ELF-1 (cell line): ENCODE measurements at places on chromosomes 5 and 9.

- DNase-seq: peak; percentile 46
Observed at GRCh38 chr5:32017692-32018367, 156.3 kb downstream of the GOLPH3 start.

GRCh38 chr9:35116539-35116897 lies 856 bp upstream of the ATOSB start:
- no peak for DNase-seq

- DNase-seq: peak; percentile 91
Observed at GRCh38 chr5:83471405-83472212, at the start of gene VCAN. Gene VCAN (plus strand): TSS chr5:83471744. CDS start chr5:83483519, 11,775 bp downstream.

- no peak for DNase-seq
Observed at GRCh38 chr5:68274847-68275651, 59.5 kb downstream of the PIK3R1 start.

DNA sequence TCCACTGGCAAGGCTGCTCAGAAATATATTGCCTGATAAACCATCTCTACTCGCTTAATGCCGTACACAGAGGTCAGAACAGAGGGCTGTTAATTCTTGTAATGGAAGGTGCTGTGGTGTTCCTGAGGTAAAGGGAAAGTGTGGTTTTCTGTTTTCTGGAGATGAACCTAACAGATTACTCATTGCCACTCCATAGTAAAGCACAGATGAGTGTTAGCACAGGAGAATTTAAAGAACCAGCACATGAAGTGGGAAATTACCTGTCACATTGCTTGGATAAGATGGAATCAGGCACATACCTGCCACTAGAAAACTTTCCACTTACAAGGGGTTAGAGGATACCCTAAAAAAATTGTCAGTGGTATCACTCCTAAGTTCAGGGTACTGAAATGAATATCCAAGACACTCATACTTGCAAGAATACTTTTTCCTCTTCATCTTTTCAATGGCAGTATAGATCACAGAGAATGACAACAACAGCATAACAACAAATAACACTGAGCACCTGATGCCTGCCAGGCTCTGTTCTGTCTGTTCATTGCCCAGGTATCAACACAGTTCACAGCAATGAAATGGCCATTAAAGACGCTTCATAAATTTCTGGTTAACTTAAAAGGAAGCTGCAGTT lies 152.9 kb upstream of the GNA14 start:
- no peak for DNase-seq

DNA sequence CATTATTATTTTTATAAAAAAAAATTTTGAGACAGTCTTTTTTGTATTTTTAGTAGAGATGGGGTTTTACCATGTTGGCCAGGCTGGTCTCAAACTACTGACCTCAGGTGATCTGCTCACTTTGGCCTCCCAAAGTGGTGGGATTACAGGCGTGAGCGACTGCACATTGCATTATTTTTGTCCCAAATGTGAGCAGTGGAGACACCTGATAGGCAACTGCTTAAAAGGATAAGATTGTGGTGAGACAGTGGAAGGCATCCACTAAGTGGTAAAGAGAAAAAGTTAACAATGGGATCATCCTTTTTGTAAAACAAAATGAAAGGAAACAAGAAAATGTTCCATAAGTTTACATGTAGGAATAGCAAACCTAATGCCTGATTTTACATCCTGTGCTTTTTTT lies 2.0 kb upstream of the CENPH start:
- DNase-seq: no peak

- no peak for DNase-seq
Observed at GRCh38 chr9:116701940-116702642, 15.0 kb downstream of the TRIM32 start.

DNA sequence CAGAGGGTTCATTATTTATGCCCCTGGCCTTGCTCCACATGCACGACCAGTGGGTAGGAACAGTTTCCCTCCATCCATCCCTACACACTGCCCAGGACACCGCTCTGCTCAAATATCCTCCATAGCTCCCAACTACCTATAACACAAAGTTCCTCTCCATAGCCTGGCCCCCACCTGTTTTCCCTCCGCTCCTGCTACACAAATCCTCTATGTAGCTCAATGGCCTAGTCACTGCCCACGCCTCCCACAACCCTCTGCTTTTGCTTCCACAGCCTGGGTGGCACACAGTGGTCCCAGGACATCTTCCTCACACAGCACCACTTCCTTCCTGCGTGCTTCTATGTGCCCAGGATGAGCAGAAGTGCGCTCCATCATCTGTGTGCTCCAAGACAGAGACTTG lies 20.4 kb downstream of the REXO4 start:
- no peak for DNase-seq

DNA sequence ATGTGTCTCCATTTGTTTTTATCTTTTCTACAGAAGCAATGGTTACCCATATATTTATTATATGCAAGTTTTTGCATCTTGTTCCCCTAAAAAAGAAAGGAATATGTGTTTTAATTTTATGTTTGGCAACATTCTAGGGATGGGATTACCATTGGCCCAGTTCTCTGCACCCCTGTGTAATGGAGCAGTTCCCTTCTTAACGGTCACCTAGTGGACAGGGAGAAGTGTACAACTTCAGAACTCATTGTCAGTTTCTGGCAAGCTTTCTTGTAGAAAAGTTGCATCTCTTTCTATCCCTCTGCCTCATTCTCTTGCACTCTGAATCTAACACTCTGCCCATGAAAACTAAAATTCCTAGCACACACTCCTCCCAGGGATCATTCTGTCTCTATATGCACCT lies 78.2 kb downstream of the DOCK8 start:
- DNase-seq: no peak

GRCh38 chr9:34195143-34195542 lies 16.3 kb downstream of the UBAP1 start:
- DNase-seq: no peak

DNA sequence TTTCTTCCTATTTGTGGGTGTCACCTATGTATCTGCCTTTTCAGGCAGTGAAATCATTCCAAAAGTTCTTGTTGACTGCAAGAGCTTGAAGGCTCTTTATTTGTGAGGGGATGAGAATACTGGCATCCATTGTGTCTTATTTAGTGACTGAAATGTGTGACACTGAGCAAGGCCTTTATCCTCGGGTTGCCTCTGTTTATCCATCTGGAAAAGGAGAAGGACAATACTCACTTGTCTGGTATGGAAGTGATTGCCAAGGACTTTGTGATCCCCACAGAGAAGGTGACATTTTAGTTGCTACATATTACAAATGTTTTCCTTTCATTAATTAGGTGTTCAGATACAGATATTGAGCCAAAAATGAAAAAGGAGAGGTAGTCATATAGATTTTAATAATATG lies 80.2 kb downstream of the ARRDC3 start:
- no peak for DNase-seq

DNA sequence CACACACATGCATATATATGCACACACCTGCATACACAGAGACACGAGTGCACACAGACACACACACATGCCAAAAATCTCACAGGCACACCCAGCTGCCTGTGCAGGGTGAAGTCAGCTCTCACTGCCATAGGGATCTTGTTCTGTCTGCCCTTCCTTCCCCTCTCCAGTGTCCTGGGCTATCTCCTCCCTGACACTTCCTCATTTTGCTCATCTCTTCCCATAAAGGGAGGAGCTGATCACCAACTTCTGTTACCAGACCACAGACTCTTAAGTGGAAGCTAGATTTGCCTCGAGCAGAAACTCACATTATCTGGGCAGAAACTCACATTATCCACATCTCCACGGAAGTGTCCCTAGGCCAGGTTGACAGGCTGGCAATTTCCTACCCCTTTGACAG lies 28.7 kb downstream of the LCP2 start:
- no peak for DNase-seq

GRCh38 chr5:179142434-179143198 lies 82.4 kb downstream of the ZNF354C start:
- DNase-seq: no peak

DNA sequence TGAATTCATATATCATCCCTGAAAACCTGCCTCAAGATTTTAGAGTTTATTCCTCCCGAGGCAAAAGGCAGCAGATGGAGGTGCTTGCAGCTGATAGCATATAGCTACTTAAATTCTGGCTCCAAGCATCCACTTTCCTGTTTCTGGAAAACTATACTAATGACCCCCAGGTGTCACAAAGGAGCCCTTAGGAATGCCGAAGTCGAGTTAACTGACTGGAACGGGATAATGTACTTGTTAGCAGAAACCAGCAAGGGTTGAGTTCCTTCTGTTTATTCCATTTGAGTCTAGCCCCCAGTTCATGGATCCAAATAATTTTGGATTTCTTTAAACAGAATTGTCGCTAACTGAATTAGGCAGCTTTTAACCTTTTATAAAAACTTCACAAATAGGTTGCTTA lies 44.5 kb downstream of the PTTG1 start:
- DNase-seq: no peak

- DNase-seq: no peak
Observed at GRCh38 chr5:121497176-121497575, 354.5 kb upstream of the FTMT start.

GRCh38 chr9:8850914-8851313 lies 1051.3 kb upstream of the DMAC1 start:
- DNase-seq: peak; percentile 16
